DMS153 (cell line): ENCODE measurements at places on chromosomes 2 and 18.

- no peak for DNase-seq
Measured at GRCh38 chr18:23822590-23823385, 133.5 kb downstream of the LAMA3 start.

DNA sequence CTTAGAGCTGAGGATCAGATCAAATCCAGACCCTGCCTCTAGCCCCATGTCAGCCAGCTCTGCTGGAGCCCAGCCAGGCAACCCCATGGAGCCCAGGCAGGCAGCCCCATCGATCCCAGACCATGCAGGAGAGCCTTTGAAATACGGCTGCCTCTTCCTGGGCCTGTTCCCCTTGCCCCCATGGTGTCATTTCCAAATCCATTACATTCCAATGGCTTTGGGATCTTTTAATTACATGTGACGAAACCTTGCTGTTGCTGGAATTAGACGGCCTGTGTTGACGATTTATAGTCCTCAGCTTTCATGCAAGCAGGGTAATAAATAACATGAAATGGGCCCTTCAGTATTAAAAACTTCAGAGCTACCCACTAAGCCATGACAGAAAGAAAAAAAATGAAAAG lies 75.8 kb upstream of the SLC14A2 start:
- DNase-seq: no peak

DNA sequence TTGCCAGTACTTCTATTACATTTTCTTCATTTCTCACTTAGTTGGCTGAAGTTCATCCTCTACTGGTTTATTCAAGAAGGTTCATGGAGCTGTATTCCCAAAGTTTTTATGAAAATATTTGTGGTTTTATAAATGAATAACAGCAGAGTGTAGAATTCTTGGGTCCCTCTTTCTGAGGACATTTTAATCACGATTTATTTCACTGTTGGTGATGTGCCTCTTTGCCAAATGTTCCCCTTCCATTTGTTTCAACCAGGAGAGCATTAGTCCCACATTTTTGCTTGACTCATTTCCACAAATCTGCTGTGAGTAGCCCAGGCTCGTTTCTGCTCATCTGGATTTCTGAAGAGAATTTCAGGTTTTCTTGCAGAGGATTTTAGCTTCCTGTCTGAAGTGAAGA lies 20.8 kb downstream of the COPS7B start:
- DNase-seq: no peak

DNA sequence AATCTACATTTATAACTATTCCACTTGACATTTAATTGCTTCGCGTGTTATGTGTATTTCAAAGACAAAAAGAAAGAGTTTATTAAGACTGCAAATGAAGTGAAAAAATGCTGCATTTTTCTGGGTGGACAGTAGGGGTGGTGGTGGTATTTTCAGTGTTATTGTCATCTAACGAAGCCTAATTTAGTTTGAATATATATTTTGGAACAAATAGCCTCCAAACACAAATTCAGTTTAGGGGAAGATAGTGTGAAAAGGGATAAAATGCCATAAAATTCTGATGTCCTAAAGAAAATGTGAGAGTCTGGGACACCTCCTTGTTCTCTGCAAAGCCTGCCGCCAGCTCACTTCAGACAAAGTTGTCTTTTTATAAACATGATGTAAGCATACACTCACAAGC lies 425.1 kb downstream of the NRXN1 start:
- no peak for DNase-seq

DNA sequence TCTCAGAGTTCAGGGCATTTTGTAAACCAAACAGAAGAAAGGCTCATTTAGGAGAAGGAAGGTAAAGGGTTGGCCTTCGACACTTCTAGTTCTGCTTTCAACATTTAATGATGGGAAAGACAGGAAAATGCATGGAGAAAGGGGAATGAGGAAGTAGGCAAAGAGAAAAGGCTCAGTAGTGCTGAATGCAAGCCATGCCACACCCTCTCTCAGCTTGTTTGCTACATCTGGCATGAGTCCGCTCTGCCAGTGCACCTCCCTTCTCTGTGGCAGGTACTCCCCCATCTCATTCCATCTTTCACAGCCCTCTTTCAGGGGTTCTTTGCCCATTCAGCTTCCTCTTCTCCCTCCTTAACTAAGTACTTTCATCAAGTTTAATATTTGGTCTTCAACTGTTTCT lies 120.9 kb upstream of the ITGB6 start:
- peak; percentile 60 for DNase-seq

GRCh38 chr2:85394261-85394681 lies 15.9 kb downstream of the CAPG start:
- peak; percentile 25 for DNase-seq

DNA sequence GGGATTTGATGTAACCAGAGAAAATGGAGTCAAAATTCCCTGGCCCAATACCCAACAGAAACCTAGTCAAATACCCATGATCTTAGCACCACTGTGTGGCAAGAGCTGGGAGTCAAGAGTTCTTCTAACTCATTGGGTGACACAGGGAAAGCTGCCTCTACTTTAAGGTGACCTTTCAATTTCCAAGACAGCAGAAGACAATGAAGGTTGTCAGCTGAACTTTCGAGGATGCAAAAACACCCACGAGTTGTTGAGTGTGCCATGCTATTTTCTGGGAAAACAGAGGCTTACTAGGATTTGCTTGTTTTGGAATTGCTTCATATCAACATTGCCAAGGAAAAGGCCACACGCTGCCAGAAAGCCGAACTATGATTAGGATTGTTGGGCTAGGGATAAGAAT lies 61.6 kb upstream of the CYRIA start:
- no peak for DNase-seq

- DNase-seq: no peak
Measured at GRCh38 chr2:238863749-238864206, 15.9 kb downstream of the TWIST2 start.

DNA sequence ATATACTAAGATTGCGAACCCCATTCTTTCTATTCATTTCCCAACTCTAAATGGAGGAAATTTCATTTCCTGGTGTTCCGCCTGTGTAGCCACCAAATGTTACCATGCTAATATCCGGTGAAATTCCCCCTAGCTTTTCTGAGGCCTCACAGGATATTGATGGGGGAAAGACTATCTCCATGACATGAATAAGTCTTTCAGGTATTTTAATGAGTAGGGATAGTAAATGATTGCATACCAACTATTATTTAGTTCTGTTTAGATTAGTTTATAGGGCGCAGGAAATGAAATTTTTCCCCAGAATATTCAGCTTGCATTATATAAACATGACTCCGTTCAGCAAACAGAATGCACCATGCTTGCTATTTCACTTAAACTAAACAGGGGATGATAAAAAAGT lies 55.4 kb downstream of the COL5A2 start:
- no peak for DNase-seq

- DNase-seq: no peak
Measured at GRCh38 chr2:217996361-217996760, 6.4 kb downstream of the TNS1 start.

GRCh38 chr2:127535422-127535901 lies at the start of gene MYO7B:
Gene MYO7B, plus strand, starts transcription at chr2:127535683. Its CDS starts 24,040 bp downstream, at chr2:127559723.
- DNase-seq: peak; percentile 5

- no peak for DNase-seq
Measured at GRCh38 chr2:233437439-233437955, 83.2 kb downstream of the DGKD start.

- no peak for DNase-seq
Measured at GRCh38 chr18:61946449-61946848, 53.6 kb upstream of the RNF152 start.

DNA sequence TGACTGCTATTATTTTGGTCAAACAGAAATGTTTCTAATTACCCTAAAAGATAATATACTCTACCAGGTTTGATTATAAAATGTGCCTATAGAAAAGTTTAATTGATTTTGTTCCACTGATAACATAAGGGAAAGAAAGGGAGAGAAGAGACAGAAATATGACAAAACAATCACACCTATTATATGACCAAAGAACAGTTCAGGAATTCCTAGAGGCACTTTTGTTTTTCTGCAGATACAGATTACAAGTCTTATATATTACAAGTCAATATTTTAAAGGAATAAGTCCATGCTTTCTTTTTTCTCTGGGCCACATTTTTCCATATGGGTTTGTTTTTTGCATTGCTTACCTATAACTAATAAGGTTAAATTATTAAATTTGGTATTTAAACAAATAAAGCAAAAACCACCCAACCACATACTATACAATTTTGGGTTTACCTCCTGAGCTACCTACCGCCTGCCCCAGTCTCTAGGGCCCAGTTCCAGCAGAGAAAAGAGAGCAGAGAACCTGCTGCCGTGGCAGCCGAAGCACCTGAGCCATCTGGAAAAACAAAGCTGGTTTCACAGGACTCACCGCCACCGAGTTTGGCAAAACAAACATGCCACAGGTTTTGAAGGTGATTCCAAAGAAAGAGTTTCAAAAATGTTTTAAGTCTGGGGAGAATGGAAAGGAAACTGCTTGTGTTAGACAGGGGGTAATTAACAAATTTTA lies 92.1 kb downstream of the DYM start:
- DNase-seq: no peak

DNA sequence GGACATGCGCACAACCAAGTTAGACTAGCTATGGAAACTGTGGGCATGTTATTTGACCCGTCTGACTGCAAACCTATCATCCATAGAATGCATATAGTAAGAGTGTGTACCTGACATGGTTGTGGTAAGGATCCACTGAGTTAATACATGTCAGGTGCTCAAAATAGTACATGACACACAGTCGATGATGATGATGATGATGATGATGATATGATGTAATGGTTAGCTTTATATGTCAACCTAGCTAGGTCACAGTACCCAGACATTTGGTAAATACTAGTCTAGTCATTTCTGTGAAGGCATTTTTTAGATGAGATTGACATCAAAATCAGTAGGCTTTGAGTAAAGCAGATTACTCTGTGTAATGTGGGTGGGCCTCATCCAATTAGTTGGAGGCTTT lies 204.1 kb downstream of the AFF3 start:
- no peak for DNase-seq

GRCh38 chr2:118249531-118249930 lies 161.3 kb downstream of the INSIG2 start:
- no peak for DNase-seq

GRCh38 chr2:83528767-83529166 lies 930.3 kb downstream of the SUCLG1 start:
- no peak for DNase-seq

- no peak for DNase-seq
Measured at GRCh38 chr2:234462218-234462992, 34.5 kb downstream of the ARL4C start.

- DNase-seq: no peak
Measured at GRCh38 chr2:39732482-39732881, 46.6 kb downstream of the THUMPD2 start.

GRCh38 chr2:3739313-3739712 lies 35.9 kb downstream of the DCDC2C start:
- no peak for DNase-seq
